ENCODE measurements at places on chromosomes 4 and X. TPM values are rescaled to one million over a fixed set of nuclear protein-coding genes. Genes with fewer than 3 reads are reported as not detected.

Gene MAGEC1
- total RNA-seq, result not detected

Gene FAM9C
- total RNA-seq, result not detected

GRCh38 chrX:140229191-140229590 is 263.9 kb upstream of the CXorf66 start:
- DNase-seq, result no peak

- DNase-seq, result no peak
Observed at GRCh38 chr4:158884280-158884679, 115.5 kb downstream of the FNIP2 start.

DNA sequence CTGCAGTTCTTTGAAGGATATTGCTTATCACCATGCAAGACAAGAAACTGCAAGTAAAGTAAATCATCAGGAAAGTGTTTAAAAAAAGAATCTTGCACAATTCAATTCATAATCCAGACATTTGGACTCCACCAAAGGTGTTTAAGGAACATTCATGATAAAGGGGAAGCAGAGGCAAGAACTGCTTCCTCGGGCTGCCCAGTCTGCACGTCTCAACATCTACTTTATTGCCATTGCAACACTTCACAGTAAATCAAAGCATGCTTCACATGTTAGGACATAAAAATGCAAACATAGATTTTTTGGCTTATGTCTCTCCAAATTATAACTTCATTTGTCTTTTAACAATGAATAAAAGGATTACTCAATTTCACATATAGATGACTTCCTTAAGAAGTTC is 42.5 kb downstream of the MID1 start:
- no peak for DNase-seq

Gene GABRQ
- 0.45 TPM for total RNA-seq

Gene FAM184B
- total RNA-seq, result 0.25 TPM

Gene GPRIN3
- total RNA-seq, result 2.1 TPM

- no peak for DNase-seq
Observed at GRCh38 chr4:48738856-48739255, 41.2 kb downstream of the FRYL start.

Gene FREM3
- not detected for total RNA-seq

GRCh38 chr4:7798178-7798995 is 141.3 kb downstream of the AFAP1 start:
- peak; percentile 26 for DNase-seq

Gene DDX53
- total RNA-seq, result not detected

DNA sequence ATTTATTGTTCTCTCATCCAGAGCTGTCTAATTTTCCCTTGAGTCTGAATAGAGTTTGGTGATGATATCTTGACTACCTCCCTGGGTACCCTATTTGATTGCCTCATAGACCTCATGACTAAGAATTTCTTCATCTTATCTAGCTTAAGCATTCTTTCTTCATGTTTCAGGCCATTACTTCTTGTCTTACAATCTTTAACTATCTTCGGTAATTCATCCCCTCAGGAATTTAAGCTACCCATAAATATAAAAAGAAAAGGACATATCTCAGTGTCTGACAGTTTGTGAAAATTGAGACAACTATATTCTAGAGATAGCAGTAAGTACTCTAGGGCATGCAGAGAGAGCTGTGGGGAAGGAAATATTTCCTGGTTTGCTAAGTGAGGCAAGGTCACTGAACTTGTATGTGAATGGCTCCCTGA is 466.1 kb upstream of the GRID2 start:
- DNase-seq, result no peak

DNA sequence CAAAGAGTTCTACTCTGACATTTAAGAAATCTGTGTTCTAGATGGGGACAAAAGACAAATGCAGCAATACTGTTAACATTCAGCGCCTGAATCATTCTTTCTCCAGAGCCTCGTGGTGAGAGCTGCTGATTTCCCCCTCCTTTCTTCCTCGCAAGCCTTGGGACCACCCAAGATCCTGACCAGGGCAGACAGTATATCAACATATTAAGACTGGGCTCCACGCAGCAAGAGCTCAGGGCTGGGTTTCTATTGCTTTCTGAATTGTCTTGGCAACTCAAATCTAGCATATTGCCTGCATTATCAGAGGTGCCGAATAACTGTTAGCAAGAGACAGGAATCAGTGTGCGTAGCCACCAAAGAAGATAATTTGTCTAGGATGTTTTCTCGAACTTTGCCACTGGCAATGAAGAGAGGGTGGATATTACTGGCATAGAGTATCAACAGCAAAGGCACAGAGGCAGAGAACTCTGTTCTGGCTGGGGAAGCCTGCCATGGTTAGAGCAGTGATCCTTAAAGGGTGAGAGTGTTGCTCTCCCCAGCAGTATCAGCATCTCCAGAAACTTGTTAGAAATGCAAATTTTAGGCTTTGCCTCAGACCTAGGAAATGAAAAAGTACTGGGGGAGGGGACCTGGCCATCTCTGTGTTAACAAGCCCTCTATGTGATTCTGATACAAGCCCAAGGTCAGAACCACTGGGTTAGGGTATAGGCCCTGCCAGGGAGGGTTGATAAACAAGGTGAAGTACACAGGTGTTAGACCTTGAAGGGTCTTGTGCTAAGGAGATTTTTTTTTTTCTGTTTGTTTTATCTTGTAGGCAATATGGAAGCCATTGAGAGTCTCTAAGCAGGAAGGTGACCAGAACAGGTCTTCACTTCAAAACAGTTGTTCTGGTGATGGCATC is 46.2 kb upstream of the MID1IP1 start:
- DNase-seq, result no peak

DNA sequence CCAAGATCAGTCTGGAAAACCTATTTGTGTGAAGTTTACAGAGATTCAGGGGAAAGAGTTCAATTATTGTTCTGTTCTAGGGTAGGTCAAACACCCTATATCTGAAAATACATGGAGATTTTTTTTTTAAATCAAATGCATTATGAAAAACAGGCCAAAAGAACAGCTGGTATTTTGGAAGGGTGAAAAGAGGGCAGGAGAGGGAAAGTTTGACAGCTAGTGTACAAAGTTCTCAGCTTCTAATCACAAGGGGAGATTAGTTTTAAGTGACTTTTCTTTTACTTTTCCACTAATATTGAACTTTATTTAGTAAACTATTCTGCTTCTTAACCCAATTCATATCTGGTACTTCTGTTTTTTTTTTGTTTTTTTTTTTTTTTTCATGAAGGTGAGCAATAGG is 66.2 kb upstream of the GRID2 start:
- no peak for DNase-seq

DNA sequence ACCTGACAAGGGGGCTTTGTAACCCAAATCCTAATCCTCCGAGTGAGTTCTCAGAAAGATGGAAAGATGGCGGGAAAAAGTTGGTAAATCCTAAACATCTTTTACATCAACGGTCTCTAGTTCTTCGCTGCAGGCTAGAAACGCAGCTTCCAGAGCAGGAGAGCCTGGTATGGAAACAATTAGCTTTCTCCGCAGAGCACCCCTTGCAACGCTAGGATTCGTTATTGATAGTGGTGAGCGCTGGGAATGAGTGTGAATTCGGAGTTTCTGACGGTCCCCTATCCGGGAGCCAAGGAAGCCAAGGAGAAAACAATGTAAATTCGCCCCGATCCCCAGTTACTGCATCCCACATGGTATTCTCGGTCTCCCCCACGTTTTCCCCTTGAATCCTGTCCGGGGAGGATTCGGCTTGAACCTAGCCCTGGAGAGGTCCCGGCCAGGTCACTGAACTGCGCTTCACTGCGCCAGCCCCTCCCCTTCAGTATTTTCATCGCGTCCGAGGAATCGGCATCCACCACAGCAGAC is 4.7 kb upstream of the NEUROG2 start:
- DNase-seq, result no peak

DNA sequence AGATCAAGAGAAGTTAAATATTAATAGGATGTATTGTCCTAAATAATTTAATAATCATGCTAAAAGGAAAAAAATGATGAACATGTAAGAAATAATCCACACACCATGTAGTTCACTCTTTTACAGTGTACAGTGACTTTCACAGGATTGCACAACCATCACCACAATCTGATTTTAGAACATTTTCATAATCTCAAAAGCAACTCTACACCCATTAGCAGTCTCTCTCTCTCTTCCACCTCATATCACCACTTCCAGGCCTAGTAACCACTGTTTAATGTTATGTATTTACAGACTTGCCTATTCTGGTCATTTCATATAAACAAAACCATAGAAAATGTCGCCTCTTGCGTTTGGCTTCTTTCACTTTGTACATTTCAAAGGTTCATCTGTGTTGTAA is 153.4 kb downstream of the FSTL5 start:
- no peak for DNase-seq

GRCh38 chrX:55489314-55490009 is at the start of gene USP51:
Gene USP51 (minus strand): TSS chrX:55489848. CDS start chrX:55488939, 909 bp downstream.
- peak; percentile 67 for DNase-seq

DNA sequence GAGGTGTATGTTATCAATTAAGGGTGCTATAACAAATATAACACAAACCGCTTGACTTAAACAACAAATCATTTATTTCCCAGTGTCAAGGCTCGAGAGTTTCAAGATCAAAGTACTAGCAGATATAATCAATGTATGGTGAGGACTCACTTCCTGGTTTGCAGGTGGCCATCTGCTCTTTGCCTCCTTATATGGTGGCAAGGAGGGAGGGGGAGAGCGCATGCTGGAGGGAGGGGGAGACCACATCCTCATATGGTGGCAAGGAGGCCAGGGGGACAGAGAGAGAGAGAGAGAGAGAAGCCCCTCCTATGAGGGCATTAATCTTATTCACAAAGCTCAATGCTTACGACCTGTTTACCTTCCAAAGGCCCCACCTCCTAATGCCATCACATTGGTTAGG is 372.3 kb upstream of the SPOCK3 start:
- DNase-seq, result no peak

DNA sequence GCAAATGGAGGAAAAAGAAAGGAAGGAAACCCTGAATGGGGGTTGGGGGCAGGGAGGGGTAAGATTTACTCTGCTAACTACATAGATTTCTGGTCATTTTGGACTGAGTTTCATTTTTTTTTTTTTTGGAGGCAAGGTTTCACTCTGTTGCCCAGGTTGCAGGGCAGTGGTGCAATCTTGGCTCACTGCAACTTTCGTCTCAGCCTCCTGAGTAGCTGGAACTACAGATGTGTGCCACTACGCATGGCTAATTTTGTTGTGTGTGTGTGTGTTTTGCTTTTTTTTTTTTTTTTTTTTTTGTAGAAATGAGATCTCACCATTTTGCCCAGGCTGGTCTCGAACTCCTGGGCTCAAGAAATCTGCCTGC is 223.5 kb downstream of the APBB2 start:
- no peak for DNase-seq

Gene EVC2
- 8.9 TPM for total RNA-seq

DNA sequence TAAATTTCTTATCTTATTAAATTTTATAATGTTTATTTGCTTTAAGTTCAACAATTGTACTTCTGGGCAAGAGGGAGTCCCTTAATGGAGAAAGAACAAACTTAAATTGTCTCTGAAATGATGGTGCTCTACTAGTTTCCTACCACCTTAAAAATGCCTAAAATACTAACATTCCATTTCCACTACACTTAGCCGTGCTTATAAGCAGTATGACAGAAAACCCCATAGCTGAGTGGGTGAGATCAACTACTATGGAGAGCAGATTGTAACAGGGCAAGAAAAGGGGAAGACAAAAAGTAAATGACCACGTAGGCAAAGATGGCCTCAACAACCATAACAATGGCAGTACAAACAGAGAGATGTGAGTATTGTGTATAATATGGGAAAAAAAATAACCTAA is 35.0 kb downstream of the RFC1 start:
- DNase-seq, result no peak

Gene FGB
- not detected for total RNA-seq

Gene SPANXN1
- total RNA-seq, result not detected

- DNase-seq, result no peak
Observed at GRCh38 chr4:24701683-24702082, 93.7 kb upstream of the SOD3 start.

Gene XAGE1A
- not detected for total RNA-seq

GRCh38 chr4:42150653-42151567 is 1.5 kb downstream of the BEND4 start:
- no peak for DNase-seq

Gene NLRP2B
- not detected for total RNA-seq

- no peak for DNase-seq
Observed at GRCh38 chr4:102665527-102665926, 95.2 kb downstream of the MANBA start.

Gene CENPVL2
- total RNA-seq, result not detected

DNA sequence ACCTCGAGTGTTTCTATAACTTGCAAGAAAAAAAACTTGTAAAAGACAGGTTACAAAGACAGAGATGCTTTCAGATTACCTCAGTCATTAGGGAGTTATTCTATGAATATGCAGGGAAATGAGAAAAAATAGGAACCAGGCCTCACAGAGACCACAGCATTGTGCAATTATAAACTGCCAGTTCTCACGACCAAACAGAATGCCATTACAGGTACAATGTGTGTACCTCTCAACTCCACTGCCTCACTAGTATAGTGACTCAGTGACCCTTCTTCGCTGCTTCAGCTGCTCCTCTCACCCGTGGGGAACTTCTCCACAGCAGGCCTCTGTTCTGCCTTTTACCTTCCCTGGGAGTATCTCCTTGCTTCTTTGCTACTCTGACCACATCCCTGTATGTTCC is 2.3 kb upstream of the HTATSF1 start:
- DNase-seq, result no peak

GRCh38 chrX:41337140-41337539 is 3.2 kb downstream of the DDX3X start:
- DNase-seq, result no peak

Gene TRPC5OS
- not detected for total RNA-seq

Gene FAAH2
- total RNA-seq, result 27.3 TPM

DNA sequence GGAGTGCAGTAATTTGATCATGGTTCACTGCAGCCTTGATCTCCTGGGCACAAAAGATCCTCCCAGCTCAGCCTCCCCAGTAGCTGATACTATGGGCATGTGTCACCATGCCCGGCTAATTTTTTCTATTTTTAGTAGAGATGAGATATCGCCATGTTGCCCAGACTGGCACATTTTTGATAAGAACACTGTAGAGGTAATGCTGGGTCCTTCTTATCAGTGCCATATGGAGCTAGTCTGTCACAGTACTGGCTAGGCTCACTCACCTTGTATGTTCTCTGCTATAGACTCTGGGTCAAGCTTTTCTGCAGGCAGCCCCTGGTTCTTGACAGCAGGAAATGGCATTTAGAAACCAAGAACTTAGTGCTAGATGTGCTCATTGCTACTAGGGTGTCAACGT is 53.9 kb downstream of the BCOR start:
- no peak for DNase-seq

Gene BEX5
- 7.1 TPM for total RNA-seq

Gene TBX22
- not detected for total RNA-seq

DNA sequence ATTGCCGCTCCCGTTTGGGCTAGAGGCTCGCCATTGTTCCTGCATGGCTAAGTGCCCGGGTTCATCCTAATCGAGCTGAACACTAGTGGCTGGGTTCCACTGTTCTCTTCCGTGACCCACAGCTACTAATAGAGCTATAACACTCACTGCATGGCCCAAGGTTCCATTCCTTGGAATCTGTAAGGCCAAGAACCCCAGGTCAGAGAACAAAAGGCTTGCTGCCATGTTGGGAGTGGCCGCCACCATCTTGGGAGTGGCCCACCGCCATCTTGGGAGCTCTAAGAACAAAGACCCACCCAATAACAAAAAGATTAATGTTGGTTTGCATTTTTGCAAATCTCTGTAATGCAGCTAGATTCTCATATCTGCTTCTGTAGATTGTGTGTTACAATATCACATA is 299.0 kb downstream of the DCHS2 start:
- DNase-seq, result no peak
